ENCODE measurements at places on chromosomes 3 and 15.

GRCh38 chr3:49652218-49652902 is 21.8 kb upstream of the APEH start:
- DNase-seq = no peak

- no peak for DNase-seq
Measured at GRCh38 chr3:36295296-36295695, 85.0 kb upstream of the STAC start.

DNA sequence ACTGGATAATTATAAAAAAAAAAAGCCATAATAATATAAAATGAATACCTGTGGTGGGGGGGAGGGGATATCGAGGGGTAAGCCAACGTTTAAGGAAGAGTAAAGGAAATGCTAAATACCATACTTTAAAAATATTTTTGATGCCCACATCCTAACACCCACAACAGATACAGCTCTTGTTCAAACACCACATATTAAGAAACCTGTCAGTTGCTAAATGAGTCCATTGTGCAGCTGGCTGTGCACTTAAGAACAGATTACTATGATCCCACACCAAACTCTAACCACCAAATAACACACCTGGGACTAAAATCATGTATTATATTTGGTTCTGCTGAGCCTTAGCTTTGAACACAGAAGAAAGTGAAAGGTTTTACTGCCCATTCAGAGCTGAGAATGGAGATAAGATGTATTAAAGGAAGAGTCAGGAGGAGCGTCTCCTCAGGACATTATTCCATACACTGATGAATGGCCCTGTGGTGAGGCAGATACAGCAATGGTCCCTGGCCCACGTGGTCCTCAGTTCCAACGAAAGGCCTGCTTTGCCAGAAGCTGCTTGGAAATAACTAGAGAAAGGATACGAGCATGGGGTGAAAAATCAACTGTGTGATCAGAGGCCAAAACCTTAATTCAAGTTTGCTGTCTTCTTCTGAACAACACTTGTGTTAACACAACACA is 515.4 kb downstream of the FOXP1 start:
- DNase-seq = no peak

GRCh38 chr3:175732017-175732416 is 872.9 kb downstream of the NAALADL2 start:
- DNase-seq = no peak

- DNase-seq = no peak
Measured at GRCh38 chr3:102756706-102757105, 321.9 kb downstream of the ZPLD1 start.

DNA sequence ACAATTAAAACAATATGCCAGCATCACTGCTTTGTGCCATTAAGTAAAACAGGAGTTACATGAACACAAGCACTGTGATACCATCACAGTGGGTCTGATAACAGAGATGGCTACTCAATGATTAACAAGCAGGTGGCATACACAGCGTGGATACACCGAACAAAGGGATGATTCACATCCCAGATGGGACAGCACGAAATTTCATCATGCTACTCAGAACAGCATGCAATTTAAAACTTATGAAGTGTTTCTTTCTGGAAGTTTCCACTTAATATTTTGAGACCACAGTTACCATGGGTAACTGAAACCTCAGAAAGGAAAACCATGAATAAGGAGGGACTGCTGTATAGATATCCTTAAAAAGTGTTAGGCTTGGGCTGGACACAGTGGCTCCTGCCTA is 44.5 kb downstream of the SLC24A1 start:
- no peak for DNase-seq

DNA sequence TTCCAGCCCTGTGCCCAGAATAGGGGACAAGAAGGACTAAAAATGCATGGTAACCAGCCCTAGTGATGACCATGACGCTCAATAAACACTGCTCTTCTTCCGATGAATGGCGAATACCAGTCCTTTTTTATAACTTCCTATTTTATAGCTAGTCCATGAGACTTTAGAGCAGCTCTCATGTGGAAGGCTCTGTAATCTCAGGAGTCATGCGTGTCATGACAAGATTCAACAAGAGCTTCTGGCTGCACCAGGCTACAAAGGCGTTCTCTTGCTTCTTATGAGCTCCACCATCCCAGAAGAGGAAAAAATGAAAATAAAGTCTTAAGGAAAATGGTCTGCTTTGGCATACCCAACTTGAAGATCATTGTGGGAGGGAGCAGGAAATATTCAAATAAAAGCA is 141.0 kb downstream of the TMCO5A start:
- DNase-seq = no peak

- no peak for DNase-seq
Measured at GRCh38 chr15:93469994-93470393, 381.0 kb upstream of the RGMA start.

GRCh38 chr3:16501376-16501775 is 12.1 kb downstream of the RFTN1 start:
- DNase-seq = no peak

DNA sequence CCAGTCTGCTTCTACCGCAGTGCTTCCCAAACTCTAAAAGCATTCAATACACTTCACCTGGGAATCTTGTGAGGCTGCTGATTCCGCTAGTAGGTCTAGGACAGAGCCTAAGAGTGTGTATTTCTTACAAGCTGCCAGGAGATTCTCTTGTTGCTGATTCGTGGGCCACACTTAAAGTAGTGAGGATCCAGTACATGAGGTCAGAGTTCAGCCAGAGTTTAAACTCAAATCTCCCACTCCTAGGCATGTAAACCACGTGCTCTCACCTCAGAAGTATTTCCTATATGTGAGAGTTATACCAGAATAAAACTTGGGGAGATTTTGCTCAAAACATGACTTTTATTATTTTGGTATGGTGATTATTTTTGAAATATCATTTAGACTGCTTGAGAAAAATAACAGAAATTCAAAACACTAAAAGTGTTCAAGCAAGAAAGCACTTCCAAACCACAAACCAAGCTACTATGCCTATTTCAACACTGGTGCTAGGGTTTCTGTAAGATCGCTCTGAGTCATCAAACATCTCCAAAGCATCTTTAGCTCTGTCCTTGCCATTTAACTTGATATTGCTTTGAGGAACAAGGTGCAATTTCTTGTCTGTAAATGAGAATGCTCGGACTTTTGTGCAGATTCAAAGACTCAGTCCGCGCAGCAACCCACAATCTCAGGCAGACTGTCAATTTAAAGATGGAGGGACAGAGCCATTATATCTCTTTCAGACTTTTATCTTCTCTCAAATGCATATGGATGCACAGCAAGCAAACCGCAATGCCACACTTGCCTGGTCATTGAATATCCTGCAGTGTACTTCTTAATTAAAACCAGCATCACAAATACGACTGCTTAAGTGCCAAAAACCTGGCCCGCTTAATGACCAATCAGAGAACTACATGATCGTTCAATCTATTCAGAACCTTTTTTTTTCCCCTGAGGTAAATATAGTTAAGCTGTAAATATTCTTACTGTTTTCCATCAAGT is 59.8 kb downstream of the AGTR1 start:
- DNase-seq = no peak

GRCh38 chr15:62874959-62875625 is 167.5 kb upstream of the TPM1 start:
- DNase-seq = no peak

DNA sequence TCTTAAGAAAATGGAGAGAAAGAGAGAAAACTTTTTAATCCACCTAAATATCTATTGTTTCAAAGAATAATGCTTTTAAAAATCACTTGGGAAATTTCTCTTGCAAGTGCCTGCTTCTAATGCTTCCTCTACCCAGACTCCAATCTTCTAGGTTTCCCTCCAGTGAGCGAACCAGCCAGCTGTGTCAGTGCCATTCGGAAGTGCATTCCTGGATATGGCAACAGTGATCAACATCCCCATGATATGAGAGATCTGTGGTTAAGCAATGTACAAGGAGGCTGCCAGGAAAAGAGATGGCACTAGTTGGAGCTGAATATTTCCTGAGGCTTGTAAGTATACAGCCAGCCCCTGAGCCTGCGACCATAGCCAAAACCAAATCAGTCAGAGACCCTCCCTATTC is 53.3 kb upstream of the KCNMB2 start:
- no peak for DNase-seq

GRCh38 chr3:161691677-161692076 is 195.1 kb downstream of the OTOL1 start:
- no peak for DNase-seq

DNA sequence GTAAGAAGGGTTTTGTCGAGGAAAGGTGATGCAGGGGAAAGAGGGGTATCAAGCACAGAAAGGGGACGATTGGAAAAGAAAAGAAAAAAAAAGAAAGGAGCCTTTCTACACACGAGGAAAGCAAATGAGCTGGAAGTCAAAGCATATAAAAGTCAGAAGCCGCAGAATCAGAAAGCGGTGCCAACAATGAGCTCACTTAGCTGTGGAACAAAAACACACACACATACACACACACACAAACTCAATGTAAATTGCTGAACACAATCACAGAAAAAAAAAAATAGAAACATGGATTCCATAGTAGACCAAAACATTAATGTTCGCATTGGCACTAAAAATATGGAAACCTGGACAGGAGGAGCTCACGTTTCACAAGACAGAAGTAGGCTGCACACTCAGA is 63.4 kb upstream of the FEZF2 start:
- DNase-seq = no peak

DNA sequence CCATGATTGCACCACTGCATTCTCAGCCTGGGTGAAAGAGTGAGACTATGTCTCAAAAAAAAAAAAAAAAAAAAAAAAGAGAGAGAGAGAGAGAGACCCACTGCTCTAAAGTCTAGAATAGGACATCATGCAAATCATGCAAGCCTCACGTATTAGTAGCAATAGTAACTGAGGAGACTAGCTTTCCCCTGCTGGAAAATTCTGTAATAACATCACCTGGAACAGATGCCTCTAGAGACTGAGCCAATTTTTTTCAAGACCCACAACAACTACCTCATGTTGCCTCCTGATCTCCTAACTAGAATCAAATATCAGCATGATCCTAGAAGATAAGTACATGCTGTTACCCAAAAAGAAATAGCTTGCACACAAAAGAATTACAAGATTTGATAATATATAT is 461.9 kb downstream of the AGBL1 start:
- no peak for DNase-seq

- no peak for DNase-seq
Measured at GRCh38 chr15:80405970-80406369, 1.8 kb downstream of the ARNT2 start.

GRCh38 chr3:126394179-126394976 is at the start of gene CFAP100:
Gene CFAP100 (plus strand): TSS chr3:126394909. CDS start chr3:126396001, 1,092 bp downstream.
- DNase-seq = no peak

DNA sequence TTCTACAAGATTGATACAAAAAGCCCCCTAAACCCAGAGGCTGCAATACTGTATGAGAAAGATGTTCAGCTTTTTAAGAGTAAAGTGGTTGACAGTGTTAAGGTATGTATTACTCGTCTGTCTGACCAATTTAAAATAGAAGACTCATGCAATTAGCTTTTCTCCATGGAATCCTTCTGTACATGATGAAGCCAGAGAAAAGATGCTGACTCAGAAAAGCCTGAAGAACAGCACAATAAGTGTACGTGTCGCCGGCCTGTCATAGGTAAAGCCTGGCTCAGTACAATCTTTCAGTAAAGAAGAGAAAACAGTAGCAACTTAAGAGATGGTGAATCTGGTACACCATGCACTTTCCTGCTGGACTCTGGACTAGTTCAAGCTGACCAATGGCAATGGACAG is 16.4 kb downstream of the NEK4 start:
- no peak for DNase-seq

DNA sequence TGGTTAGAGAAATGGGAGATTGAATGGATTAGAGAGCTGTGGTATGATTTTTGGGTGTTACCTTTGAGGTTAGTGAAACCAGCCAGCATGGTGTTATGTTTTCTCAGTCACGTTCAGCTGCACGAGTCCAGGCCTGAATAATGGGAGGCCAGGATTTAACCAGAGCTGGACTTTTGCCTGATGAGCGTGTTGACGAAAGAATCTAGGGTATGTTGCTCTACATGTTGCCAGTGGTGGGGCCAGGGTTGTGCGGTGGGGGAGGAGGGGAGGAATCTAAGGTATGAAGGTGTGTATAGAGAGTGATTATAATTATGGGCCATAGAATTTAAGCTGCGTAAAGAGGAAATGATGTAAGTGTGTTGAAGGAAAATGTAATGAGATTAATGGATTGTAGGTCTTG is 22.8 kb downstream of the MINDY2 start:
- DNase-seq = no peak

- DNase-seq = peak; percentile 9
Measured at GRCh38 chr3:189630767-189631372, 319 bp upstream of the TP63 start.

GRCh38 chr3:102163039-102163817 is 271.6 kb upstream of the ZPLD1 start:
- DNase-seq = no peak

DNA sequence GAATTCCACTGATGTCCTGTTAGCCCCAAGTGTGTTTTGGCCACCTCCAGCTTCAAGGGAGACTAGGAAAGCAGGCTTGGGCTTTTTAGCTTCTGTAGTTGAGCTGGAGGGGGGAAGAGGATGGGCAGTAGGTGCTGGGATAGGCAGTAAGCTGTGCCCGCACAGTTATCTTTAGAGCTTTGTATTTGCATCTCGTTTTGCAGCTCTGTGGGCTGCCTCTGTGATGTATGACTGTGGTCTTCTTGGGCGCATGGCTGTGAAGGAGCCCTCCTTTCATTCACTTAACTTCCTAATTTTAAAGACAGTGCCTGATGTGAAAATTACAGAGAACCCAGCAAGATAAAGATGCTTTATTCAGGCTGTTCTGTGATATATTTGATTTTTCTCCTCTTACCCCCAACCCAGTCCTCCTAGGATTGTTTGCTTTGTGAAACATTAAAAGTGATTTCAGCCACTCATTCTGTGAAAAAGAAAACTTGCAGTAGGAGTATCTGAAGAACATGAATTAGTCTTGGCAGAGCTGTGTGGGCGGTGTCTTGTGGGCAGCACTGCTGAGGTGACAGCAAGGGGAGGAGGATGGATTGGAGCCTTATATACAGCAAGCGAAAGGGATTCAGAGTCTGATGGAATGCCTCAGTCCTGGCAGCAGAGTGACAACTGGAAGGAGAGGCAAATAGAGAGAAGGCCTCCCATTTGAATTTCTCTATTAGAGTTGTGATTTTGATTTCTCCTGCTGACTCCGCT is 74.3 kb downstream of the LARS2 start:
- DNase-seq = no peak

DNA sequence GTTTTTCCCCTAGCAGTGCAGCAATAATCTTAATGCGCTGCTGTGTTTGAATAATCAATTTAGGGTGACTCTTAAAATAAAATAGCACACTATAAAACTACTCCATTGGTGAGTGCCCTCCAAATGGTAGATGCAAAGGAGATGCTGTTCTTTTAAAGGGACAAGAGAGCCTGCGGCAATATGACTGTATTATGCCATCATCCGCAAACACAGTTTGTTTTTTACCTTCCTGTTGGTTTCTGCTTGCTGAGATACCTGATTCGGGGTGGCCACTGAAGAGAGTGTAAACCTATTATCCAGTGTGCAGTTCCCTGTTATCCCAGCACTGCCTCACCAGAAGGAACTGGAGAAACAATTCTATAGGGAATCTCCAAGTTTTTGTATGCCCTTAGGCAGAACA is 523.1 kb upstream of the TGFBR2 start:
- DNase-seq = no peak

DNA sequence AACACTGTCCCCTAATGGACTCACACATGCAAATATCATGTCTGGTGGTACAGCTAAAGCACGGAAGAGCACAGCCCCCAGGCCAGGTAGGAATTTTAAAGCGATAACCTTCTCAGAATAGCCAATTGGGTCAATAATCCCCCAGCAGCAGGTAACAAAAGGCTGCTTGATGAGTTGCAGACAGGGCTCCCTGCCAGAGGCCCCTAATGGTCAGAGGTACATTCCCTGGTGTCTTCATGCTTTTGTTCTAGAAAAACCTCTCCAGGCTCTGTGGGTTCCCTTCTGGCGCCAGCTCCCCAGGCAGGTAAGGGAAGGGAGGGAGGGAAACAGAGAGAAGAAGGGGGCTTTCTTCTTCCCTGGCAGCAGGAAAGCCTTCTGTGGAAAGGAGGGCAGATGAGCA is 43.4 kb upstream of the PRTG start:
- DNase-seq = no peak
